Activated CD8-positive, alpha-beta memory T cell treated with anti-CD3 and anti-CD28 coated beads for 1 hour (primary cell): ENCODE measurements at places on chromosomes 2 and 18.
A peak's percentile ranks its signal among the peaks of the same experiment; 100 is the strongest.

DNA sequence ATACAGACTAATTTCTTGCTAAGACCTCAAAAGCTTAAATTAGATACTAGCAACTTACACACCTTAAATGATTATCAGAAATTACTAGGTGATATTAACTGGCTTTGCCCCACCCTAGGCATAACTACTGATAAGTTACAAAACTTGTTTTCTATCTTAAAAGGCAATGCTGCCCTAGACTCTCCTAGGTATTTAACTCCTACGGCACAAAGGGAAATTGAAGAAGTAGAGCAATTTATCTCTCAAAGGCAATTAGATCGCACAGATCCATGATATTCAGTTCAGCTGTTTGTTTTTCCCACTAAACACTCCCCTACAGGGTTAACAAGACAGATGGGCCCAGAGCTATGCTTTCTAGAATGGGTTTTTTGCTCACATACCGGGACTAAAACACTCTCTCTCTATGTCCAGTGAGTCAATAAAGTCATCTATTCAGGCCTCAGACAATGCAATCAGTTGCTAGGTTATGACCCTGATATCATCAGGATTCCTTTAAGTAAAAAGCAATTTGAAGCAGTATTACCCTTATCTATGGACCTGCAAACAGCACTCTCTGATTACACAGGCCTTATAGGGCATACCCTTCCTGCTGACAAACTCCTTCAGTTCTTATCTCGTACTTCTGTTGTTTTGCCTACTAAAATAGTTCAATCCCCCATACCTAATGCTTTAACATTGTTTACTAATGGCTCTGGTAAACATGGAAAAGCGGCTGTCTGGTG, 14.3 kb downstream of the MAP3K2 start:
- DNase-seq: no peak

DNA sequence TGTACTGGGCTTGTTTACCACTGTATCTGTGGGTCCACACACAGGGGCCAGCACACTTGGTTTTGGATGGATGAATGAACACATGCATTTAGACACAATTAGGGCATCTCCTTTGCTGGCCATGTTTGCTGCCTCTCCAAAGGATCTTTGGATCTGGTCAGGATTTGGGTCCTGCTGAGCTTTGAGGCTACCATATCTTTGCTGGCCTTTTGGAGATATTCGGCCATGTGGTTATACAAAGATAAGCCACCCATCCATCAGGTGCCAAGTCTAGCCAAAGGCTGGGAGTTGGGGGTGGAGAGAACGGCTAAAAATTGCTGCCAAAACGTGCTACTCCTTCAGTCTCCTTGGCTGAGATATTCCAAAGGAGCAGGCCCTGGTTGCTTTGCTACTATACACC, 18.2 kb upstream of the FZD7 start:
- no peak for DNase-seq

DNA sequence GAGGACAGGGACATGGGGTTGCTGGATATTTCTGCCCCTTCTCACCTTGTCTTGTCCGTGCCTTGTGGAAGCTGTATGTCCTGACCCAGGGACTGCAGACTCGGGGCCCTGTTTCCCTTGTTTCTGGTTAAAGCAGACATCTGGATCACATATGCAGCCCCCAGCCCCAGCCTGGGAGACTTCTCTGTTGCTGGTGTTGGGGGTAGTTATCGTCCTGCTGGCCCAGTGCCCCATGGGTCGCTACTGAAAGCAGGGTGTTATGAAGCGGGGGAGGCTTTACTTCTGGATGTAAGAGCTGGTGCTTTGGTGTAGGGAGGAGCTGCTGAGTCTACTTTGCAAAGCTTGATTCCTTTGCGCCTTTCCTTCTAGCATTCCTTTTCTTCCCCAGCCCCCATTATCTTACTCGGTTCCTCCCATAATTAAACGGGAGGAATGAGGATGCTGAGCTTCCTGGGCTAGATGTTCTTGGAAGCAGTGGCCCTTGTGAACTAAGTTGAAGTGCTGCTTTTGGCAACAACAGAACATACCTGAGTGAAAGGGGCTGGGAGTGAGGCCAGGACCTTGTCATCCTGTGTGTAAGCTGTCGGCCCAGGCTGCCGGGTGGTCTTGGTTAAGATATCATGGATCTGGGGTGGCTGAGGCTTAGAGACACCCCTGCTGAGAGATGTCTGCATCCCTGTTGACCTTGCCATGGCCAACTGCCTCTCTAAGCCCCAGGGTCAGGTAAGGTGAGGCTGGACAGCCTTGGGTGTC, 3.4 kb downstream of the TET3 start:
- no peak for DNase-seq

DNA sequence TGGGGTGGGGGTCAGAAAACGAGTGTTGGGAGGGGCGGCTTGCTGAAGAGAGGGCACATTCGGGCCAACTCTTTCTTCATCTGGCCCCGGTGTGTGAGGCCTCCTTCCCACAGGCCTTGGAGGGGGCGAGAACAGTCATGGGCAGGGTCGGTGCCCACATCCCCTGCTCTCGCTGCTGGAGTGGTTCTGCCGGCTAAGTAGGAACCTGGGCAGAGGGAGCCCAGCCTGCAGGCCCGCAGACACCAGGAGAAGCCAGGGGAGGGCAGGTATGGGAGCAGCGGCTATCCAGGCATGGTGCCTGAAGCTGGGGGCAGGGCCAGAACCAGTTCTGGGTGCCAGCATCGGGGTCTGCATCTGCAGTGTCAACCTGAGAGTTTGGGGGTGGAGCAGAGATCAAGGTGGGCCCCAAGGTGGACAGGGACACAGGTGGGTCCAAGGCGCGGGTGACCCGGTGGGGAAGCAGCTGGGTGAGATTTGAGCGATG, 46.6 kb upstream of the HPCAL1 start:
- DNase-seq: no peak

GRCh38 chr2:174603280-174603679, 5.7 kb upstream of the WIPF1 start:
- peak; percentile 27 for DNase-seq

GRCh38 chr2:133717497-133717896, 149.2 kb upstream of the NCKAP5 start:
- DNase-seq: no peak

DNA sequence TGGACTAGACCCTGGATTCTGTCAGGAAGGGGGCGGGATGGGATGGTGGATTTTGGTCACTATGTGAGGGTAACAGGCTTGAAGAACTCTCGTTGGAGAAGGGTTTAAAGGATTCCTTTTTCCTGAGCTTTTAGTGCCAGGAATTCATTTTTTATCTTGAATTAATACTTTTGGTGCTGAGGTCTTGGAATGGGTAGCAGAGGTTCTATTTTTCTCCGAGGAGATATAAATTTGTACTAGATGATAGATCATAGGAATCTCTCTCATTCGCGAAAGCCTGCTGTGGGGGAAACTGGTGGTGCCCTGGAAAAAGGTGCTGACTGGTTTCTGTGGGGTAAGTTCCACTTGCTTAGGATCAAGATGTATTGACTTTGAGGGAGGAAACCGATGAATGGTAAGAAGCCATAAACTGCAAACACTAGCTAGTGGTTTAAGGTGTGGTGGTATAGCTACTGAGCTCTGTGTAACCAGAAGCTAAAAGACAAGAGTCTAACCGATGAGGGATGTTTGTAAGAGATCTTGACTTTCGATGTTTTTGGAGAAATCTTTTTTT, 706 bp downstream of the AGPS start:
- DNase-seq: no peak

DNA sequence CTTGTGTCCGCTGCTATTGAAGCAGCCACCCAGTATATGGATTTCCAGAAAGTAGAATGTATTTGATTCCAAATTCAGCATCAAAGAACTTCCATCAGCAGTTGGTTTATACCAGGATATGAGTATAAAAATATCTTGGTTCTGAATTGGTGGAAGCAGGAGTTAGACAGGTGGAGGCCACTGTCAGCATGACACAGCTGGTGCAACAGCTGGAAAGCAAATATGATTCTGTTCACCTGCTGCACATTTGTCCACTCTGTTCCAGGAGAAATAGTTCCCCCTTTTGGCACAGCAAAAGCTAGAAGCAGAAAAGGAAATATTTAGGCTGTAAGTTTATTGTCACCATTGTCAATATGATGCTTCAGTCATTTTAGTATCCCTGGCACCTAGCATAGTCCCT, 41.2 kb downstream of the KIAA2012 start:
- no peak for DNase-seq

DNA sequence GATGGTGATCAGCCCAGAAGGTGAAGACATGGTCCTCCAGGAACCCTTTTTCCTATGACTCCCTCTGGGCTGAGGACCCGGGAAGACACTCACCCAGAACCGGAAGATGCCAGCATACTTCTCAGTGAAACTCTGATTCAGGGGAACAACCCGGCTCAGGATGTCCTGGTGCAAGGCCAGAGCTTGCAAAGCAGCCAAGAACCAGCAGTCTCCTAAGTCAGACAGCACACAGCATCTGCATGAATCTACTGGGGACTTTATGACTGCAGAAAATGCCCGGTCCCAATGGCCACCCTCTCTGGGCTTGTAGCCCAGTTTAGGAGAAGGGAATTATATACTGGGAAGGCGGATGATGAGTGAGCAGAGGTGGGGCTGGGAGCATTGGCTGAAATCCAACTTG, 15.3 kb downstream of the CAPN14 start:
- no peak for DNase-seq

DNA sequence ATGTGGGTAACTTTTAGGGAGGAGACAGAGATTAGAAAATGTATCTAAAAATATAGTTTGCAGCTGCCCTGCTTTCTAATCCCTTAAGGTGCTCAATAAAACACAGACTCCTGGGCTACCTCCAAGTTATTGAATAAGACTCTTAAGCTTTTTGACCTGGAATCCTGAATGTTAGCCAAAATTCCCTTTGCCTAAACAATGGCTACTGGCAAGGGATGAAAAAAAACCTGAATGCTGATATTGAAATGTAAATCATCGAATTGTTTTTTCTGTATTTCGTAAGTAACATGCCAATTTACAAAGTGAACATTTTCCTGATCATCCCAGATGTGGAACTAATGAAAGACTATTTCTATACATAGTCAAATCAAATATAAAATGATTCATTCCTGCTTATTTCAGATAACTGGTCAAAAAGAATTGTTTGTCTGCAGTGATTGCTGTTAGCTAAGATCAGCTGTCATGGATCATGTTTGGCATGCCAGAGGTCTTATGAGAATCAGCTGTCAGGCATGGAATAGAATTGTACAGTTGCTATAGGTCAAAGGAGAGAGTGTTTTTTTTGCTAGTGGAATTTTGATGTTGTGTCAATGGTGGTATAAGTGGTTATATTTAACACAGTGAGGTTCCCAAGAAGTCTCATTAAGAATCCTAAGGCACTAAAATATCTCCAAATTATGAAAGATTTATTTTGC, 363.6 kb upstream of the CWC22 start:
- no peak for DNase-seq

- DNase-seq: no peak
Measured at GRCh38 chr2:139124271-139124670, 344.1 kb upstream of the NXPH2 start.

DNA sequence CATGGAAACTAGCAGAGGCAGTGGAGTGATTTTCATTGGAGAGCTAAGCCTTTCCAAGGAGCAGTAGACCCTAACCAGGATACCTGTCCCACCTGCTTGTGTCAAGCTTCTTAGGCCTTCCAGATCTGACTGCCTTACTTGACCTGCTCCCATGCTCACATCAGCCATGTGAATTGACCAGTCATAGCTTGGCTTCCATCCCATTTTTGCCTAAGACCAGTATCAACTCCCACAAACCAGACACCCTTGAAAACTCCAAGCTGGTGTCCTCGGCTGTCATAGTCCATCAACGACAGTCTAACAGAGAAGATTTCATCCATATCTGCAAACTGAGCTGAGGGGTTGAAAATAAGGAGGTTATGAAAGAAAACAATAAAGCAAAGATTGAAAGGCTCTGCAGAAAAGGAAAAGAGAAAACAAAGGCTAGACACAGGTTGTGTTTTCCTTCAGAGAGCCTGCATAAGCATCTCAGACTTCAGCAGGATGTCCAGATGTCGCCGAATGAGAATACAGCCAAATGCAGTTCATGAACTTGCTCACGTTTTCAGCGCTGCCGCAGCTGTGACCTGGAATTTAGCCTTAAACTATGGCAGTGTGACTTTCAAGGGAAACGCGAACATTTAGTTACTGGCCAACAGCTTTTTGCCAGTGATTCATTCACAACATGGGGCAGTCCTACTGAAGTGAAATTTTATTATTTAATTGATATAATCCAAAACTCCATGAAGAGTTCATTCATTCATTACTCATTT, 868.1 kb upstream of the ID2 start:
- DNase-seq: no peak

DNA sequence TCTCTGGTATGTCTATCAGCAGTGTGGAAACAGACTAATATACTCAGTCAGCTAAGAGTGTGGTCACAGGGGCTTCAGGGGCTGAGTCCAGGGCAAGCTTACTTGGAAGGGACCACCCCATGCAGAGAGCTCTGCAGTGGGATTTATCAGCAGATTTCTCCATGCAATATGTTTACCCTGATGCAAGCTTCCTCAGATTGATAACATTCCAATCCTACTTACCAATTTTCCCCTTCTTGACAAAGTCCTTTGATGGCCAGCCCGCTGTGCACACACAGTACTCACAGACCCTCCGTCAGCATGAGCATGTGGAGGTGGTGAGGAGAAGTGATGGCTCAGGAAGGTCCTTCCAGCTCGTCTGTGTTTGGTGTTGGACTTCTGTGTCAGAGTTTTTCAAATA, 51.8 kb downstream of the SH3RF3 start:
- no peak for DNase-seq

GRCh38 chr18:58064406-58064998, 20.5 kb downstream of the NEDD4L start:
- DNase-seq: no peak

GRCh38 chr2:79723830-79724229, 211.0 kb downstream of the CTNNA2 start:
- DNase-seq: no peak

DNA sequence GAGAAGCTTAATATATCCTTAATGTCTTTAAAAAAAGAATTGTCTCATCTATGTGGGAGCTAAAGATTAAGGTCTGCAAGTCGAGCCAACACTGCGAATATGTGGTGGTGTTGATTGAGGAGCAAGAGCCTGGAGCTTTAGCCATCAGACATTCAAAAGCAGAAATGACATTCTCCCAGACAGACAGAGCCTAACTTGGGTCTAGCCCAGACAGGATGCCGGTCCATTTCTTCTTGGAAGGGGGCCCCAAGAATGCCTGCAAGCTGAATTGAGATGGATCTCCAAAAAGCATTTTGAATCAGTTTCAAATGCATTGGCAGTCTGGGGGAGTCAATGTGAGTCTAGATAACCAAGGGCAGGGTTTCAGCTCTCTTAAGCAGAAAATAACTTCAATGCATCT, 30.1 kb upstream of the EML4 start:
- no peak for DNase-seq
